ENCODE measurements at places on chromosomes 1 and 21.
A peak's percentile ranks its signal among the peaks of the same experiment; 100 is the strongest.

- DNase-seq, result no peak
Observed at GRCh38 chr1:110390096-110390495, 730 bp downstream of the SLC16A4 start.

- DNase-seq, result no peak
Observed at GRCh38 chr1:39755965-39756659, 15.0 kb downstream of the OXCT2 start.

DNA sequence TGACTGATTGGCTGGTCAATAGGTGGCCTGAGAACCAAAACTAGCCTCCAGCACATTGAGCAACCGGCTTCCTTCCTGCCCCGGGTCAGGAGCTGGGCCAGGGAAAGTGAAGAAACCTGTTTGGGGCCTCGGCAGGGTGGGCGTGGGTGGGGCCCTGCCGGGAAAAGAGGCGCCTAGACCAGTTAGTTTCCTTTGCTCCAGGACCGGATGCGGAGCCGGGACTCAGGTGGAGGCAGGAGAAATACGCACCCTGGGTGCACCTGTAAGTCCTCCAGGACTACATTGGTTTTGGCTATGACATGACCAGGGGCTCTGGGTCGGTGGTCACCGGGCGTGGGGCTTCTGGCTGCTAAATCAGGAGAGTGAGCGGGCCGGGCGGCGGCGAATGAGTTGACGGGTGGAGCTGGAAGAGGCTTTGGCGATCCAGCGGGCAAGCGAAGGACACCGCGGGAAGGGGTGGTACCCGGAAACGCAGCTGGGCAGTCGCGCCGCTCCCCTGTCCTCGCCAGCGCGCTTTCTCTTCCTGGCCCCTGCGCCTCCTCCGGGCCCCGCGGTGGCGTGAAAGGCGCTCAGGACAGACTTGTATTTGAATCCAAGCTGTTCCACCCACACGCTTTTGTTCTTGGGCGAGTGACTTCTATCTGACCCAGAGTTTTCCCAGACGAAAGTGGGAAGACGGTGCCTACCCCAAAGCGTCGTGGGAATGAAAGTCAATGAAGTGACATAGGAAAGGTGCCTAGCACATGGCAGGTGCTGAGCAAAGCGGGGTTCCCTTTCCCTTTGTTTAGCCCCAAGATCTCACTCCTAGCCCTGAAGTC, 30.6 kb upstream of the JUN start:
- DNase-seq, result no peak

GRCh38 chr1:68103011-68103545, 52.7 kb upstream of the DIRAS3 start:
- DNase-seq, result no peak

DNA sequence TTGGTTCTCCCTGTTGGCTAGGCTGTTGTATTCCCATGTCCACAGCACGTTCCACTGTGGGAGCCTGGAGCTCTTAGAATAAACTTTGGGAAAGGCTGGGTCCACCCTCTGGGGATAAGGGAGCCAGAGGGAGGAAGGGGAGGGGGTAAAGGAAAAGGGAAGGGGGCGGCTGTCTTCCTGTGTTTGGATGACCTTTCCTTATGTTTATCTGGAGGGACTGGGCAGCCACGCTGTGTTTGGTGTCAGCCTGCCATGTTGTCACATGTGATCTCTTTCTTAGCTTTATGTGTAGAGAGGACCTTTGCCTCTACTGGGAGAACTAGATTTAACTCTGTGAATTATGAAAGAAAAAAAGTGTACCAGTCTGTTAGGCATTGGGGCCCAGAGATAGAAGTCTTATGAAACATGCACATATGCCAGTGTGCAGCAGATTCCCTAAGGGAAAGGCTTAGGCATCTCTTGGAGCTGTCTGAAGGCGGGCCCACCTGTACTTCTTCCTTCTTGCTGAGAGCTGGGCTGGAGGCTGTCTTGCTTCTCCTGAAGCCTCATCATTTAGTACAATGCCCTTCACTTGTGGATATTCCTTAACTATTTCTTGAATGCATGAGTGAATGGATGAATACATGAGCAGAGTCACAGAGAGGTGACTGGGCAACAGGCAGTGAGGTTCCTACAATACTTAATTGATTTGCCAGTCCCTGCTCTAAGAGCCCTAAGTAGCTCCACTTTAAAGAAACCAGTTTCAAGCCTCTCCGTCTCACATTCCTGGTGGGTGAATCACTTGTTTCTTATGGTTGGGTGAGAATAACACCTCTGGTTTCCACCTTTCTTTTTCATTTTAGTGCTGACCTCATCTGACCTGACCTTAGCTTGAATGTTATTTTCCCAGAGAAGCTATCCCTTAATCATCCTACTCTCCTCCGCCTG, 62.5 kb upstream of the ARHGAP29 start:
- no peak for DNase-seq

GRCh38 chr1:65872301-65872700, 79.6 kb downstream of the PDE4B start:
- DNase-seq, result no peak

DNA sequence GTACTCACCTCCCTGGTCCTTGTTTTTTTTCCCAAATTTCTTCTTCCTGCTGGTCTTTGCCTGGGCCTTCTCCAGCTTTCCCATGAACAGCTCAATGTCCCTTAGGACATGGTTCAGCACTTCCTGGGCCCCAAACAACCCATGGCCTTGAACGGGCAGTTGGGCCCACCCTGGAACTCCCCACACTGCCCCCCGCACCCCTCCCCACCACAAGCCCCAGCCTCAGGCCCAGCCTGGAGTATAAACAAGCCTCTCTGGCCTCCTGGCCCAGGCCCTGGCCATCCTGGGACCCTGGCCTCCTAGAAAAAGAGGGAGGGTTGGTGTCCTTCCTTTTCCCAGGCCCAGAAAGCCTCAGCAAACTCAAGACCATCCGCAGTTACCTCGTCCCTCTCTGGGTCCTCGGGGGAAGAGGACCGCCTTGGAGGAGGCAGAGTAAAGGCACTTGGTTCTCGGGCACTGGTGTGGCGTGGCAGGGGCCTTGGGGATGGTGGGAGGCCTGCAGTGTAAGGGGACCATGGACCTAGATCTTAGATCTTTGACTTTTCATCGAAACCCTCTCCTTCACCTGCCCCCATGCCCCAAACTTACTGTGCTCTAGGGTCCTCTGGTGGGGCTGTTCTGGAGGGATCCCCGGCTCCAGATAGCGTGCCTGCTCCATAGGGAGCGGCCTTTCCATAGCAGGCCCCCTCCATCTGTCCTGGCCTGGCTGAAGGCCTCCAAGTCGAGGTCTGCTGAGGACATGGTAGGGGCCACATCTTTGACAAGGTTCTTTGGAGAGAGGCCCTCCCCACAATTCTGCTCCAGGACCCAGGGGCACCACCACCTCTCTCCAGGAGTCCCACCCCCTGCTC, 5.6 kb downstream of the EPS8L3 start:
- DNase-seq, result no peak

GRCh38 chr1:86997538-86997937, 83.1 kb downstream of the HS2ST1 start:
- no peak for DNase-seq

DNA sequence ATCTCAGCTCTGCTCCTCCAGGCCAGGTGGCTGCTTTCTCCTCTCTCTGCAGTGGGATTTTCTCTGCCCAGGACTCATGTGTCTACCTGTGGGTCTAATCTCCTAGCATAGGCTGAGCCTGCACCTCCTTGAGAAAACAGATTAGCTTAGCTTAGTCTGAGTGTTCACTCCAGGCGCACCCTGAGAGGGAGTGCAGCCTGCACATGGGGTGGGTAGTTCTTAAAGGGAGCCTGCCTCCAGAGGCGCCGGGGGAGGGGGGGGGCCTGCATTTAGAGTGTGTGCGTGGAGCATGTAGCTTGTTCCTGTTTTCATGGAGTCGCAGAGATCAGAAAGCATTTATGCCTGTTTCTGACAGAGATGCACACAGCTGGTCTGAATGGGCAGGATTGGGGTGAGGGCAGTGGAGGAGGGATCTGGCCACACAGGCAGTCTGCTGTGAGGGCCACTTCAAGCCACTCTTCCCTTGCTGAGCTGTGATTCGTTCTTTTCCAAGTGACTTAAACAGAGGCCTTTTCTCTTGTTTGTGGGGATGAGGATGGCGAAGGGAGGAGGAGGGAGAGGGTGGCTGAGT, 45.2 kb downstream of the GALNT2 start:
- no peak for DNase-seq

GRCh38 chr1:164689672-164690511, 130.9 kb downstream of the PBX1 start:
- no peak for DNase-seq

DNA sequence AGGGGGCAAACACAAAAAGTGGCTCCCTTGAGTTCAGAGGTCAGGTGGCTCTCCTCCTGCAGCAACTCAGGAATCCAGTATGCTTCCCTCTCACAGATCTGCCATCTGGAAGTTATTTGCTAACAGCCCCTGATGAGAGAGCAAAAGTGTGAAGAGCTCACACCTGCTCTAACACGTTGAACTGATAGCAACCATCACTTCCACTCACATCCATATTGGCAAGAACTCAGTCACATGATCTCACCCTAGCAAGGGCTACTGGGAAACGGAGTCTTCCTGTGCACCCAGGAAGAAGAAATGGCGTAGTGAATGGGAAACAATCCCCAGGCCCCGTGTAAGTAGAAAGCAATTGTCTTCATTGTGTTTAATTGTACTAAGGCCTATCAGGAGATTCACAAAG, 20.7 kb upstream of the SLC45A1 start:
- DNase-seq, result no peak

GRCh38 chr1:50522691-50523342, 99.6 kb upstream of the DMRTA2 start:
- DNase-seq, result no peak

GRCh38 chr1:220370041-220370700, 97.9 kb upstream of the RAB3GAP2 start:
- peak; percentile 47 for DNase-seq

DNA sequence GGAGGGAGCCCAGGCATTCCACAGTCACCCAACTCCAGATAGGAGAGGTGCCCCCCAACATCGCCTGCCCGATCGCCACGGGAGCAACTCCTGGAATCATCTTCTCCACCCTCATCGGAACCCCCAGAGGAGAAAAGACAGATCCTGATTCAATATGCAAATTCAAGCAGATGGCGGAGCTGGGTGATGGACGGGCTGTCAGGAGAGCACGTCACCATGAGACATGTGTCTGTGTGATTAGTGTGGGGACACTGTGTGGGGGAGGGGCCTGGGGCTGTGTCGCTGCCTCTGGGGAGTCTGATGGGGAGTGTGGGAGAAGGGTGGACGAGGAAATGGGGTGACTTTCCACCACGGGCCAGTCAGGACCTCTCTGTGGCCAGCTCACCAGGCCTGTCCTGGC, 90.2 kb upstream of the CSF3R start:
- DNase-seq, result no peak

GRCh38 chr1:233372218-233373120, 44.9 kb downstream of the MAP3K21 start:
- no peak for DNase-seq

GRCh38 chr21:21085206-21085605, 87.0 kb downstream of the NCAM2 start:
- no peak for DNase-seq

DNA sequence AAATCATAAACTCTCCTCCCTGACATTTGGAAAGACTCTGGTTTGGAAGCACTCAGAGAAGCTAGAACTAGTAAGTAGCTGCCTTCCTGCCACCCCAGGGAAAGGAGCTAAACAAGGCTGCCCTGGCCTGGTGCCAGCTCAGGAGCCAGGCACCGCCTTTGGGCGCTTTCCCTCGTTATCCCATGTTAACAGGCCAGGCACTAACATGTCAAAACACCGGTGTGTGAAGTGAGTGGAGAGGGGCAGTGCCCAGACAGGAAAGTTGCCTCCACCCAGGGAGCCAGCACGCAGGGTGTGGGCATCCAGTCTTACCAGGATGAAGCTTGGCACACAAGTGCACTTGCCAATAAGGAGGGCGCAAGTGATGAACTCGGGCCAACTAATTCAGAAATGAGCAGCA, 346.8 kb downstream of the RRAGC start:
- DNase-seq, result no peak

DNA sequence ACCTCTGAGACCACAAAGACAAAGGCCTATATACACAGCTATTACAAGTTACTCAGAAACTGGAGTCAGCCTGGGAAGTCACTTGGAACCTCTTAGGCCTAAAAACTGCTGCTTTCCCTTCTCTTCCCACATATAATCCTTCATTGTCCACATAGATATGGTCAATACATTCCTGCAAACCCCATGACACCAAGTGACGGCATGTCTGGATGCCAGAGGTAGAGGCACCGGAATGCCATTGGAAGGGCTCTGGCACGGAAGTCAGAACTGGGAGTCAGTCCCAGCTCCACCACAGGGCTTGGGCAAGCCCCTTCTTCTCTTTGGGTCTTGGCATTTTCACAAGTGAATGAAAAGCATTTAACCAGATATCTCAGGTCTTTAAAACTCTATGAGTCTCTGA, 204.7 kb downstream of the MATN1 start:
- DNase-seq, result no peak

GRCh38 chr1:179550746-179551682, 24.7 kb downstream of the NPHS2 start:
- DNase-seq, result no peak

DNA sequence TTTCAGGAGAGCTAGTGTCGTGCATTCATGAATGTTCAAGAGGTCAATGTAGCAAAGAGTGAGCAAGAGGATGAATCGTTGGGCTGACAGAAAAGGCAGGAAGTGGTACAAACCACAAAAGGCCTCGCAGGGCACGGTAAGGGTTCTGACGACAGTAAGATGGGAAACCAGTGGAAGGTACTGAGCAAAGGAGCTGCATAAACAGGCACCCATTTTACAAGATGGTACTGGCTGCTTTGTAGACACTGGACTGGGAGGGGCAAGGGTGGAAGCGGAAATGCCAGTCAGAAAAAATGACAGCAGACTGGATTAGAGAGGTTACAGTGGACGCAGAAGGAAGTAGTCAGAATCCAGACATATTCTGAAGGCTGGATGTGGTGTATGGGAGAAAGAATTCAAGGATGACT, 123.5 kb downstream of the PTPN14 start:
- DNase-seq, result no peak

DNA sequence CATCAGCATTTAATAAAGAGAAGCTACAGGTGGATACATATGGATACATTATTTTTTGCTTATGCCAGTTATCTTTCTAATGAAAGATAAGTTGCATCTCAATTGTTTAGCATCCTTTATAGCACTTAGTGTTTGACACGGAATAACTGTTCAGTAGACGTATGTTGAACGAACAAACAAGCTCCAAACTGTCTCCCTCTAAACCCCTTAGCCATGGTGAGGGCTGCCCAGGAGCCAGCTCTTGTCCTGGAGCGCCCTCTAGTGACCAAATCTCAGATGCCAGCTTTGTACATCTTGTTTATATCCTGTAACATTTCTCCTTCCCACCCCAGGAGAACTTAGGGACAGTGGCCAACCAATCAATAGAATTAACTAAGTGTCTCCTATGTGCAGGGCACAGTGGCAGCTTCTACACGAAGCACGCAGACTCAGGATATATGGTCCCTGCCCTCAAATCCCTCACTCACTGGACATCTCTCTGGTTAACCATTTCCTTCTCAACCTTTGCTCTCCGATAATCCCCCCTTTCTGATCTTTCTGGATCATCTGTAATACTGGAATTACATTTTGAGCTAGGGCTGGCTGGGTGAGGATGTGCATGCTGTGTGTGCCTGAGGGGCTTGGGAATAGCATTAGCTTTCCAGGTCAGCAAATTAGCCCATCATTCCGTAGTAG, 22.9 kb downstream of the KCNA10 start:
- peak; percentile 6 for DNase-seq

Measured in GOT3 (cell line).